Ammon's horn (tissue), 1 donor: ENCODE measurements at places on chromosomes 7 and 10.

DNA sequence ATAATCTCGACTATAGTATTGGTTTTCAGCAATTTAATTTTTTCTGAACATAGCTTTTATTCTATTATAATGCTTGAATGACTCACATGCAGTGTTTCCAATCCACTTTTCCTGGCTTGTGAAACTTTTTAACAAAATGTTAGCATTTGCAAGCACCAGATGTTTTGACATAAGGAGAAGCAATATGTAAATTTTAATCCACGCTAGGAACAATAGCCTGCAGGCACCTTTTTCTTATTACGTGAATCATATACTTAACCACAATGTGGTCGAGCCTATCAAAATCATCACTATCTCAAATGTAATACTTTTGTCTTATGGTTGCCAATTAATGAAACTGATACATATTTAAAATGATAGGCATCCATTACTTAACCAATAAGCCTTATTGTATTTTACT is 97.1 kb downstream of the TFEC start:
- DNase-seq: no peak

- DNase-seq: no peak
Measured at GRCh38 chr10:112801748-112802147, 148.3 kb upstream of the TCF7L2 start.

GRCh38 chr7:10973942-10974911 is 555 bp downstream of the PHF14 start:
- DNase-seq: peak; percentile 20

DNA sequence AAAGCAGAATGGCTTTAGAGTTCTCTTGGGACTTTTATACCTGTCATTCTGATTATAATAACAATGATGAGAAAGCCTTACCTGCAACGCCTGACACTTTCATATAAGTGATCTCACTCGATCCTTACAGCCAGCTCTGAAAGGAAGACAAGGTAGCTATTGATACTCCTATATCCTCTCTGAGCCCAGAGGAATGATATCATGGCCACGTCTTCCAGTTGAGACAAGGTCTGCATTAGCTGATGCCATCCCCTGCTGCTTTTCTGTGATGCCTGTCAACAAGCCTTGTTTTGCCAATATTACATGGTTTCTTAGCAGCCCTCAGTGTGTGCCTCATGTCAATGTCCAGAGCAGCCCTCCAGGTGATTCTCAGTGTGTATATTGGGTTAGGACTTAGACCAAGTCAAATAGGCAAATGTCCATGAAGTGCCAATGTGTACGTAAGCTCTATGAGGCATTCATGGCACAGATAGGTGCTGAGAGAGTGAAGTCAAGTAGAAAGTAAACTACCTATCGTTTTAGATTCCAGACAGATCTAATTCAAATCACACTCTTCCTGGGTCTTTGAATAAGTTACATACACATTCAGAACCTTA is 405.9 kb downstream of the ADRA2A start:
- DNase-seq: no peak

- DNase-seq: no peak
Measured at GRCh38 chr10:70963271-70963670, 74.9 kb upstream of the PCBD1 start.

DNA sequence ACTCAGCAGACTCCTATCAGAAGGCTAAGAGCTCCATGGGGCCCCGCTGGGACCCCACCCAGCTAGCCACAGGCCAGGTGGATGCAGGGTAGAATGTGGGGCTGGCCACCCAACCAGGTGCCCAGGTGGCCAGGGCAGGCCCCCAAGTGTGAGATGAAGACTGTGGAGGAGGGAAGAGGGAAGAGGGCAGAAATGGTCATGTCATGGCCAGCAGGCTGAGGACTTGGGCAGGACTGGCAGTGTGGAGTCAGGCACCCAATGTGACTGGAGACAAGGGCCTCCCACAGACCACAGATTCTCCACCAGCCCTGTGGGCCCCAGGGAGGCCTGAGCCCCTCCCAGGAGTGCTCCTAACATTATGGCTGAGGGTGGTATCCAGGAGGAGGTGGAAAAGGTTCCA is 141.6 kb downstream of the TNS3 start:
- no peak for DNase-seq

DNA sequence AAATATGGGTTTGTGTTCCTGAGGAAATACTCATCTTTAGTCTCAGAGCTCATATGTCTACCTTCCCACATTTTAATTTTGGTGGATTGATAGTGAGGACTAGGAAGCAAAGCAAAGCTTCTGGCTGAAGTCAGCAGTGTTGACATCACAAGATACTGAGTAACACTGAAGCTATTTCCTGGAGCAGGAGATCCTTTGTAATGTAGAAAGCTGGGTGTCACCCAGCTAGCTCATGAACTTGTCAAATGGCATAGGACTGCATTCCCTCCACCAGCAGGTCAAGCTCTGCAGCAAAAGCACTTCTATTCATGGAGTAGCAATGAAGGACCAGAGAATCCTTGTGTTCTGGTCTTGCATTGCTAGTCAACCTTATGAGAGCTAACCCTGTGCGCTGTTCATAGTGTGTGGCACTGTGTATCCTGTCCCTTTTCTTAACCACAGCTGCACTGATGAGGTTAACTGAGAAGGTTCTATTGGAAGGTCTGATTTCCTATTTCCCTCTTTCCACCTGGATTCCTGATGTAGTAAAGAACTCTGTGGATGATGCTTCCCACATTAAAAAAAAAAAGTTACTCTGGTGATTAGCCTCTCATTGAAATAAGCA is 94.8 kb upstream of the ZNF804B start:
- no peak for DNase-seq

GRCh38 chr7:897771-898376 is 21.5 kb downstream of the GET4 start:
- DNase-seq: no peak

- DNase-seq: peak; percentile 81
Measured at GRCh38 chr7:51471210-51471980, 154.8 kb upstream of the COBL start.

DNA sequence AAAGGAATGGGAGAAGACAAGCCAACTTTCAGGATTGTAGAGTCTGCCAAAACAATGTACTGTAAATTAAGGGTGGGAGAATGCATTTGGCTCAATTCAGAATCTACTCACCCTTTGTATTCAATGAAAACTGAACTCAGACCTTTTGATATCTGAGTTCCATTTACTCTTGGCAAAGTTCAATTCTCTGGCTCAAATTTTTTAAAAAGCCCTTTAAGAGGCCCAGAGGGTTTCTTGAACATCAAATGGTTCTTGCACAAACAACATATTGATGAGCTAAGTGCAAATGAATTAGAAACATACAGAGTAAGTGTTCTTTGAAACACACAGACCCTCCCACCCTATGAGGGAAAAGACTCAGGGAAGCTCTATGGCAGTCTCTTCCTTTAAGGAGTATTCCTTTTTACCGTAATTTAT is 5.2 kb upstream of the XPNPEP1 start:
- no peak for DNase-seq

- DNase-seq: no peak
Measured at GRCh38 chr7:88437132-88437531, 130.4 kb upstream of the STEAP4 start.

- DNase-seq: no peak
Measured at GRCh38 chr10:47452495-47453140, 31.3 kb downstream of the ANXA8 start.

- no peak for DNase-seq
Measured at GRCh38 chr7:57437581-57437980, 12.4 kb upstream of the ZNF716 start.

- no peak for DNase-seq
Measured at GRCh38 chr10:103429647-103430046, 22.5 kb downstream of the CALHM2 start.

GRCh38 chr7:80133361-80134114 is 1.1 kb upstream of the GNAI1 start:
- no peak for DNase-seq

DNA sequence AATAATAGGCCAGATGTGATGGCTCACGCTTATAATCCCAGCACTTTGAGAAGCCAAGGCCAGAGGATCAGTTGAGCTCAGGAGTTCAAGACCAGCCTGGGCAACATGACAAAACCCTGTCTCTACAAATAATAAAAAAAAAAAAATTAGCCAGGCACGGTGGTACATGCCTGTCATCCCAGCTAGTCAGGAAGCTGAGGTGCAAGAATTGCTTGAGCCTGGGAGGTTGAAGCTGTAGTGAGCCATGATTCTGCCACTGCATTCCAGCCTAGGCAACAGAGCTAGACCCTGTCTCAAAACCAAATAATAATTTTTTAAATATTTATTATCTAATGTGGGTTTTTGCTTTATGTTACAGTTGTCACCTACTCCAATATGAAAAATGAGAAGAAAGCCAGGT is 178.9 kb downstream of the ADK start:
- no peak for DNase-seq

DNA sequence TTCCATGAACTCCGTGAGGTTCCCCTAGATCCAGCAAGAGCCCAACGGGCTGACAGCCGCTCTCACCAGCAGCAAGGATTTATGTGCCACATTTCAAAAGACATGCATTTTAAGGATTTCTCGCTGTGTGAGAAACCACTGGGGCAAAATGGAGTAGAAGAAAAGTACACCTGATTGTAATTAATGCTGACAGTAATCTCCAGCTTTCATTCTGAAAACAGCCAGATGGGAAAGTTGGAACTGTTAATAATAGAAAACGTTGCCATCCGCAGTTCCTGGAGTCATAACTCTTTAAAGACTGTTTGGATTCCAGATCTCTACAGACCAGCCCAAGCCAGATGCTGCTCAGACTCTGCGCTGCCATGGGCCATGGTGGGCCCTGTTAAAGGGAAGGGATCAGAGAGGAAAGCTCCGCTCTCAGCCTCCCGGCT is 216.9 kb upstream of the GLI3 start:
- no peak for DNase-seq

- no peak for DNase-seq
Measured at GRCh38 chr10:96541921-96542320, 28.2 kb upstream of the TLL2 start.

- DNase-seq: peak; percentile 95
Measured at GRCh38 chr10:70363971-70364771, 18.3 kb downstream of the LRRC20 start.

DNA sequence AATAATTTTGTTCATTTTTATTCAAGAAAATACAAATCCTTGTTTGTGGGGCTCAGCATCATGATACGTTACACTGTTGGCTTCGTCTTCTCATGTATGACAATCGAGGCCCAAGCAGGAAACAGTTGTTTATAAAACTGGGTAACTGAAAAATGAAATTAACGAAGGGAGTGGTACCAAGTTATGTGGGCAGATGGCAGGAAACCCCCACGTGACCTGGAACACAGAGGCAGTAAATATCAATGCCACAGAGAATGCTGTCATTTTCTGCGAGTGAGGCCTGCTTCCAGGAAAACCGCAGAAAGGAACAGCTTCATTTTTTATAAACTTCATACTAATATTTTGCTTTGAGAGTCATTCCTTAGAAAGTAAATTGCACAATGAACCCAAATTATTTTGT is 201.0 kb upstream of the ADARB2 start:
- no peak for DNase-seq

GRCh38 chr7:131797841-131798240 is 241.4 kb upstream of the PODXL start:
- no peak for DNase-seq

DNA sequence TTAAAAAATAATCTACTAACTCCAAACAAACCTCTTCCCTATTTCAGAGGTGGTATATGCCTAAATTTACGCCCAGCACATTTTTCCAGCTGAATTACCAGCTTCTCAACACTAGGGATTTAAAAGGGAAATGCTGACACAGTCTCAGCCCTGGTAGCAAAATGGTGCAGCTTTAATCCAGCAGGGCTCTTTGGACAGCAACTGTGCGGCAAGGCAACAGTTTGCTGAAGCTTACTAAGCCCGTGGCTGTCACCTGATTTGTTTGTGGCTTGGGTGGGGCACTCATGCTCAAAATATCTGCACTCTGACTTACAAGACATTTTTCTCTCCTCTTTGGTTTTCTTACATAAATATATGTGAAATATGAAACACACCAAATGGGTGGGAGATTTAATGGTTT is 206.7 kb downstream of the POU6F2 start:
- DNase-seq: no peak

DNA sequence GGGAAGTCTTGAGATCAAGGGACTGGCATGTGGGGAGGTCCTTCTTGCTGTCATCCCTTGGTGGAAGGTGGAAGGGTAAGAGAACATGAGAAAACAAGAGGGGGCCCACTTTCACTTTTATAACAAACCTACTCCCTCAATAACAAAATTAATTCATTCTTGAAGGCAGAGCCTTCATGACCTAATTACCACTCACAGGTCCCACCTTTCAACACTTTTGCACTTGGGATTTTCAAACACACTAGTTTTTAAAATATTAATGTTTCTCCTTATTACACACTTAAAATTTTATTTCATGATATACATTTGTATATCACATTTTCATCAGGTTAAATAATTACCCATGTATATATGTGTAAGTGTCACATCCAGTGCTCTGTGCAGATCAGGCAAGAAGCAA is 2.0 kb downstream of the ST7 start:
- DNase-seq: no peak

DNA sequence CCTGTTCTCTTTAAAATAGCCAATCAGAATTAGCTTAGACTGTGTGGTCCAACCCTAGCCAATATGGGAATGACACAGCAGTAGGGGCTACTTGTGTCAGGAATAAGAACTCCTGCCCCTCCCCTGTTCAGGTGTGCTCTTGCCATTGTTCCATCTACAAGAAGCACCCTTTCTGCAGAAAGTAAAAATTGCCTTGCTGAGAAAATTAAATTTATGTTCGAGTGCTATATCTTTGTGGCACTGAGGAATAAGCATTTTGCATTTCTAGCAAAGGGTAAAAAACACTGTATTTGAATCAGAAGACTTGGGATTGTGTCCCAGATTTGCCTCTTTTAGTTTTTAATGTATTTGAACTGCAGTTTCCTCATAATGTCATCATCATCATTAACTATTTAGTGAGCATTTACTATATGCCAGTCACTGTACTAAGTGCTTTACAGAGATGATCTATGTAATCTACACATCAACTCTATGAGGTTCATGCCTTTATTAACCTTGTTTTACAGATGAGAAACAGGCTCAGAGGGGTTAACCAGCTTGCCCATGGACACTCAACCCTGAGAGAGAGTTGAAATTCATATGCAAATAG is 28.9 kb upstream of the XRCC2 start:
- DNase-seq: no peak

DNA sequence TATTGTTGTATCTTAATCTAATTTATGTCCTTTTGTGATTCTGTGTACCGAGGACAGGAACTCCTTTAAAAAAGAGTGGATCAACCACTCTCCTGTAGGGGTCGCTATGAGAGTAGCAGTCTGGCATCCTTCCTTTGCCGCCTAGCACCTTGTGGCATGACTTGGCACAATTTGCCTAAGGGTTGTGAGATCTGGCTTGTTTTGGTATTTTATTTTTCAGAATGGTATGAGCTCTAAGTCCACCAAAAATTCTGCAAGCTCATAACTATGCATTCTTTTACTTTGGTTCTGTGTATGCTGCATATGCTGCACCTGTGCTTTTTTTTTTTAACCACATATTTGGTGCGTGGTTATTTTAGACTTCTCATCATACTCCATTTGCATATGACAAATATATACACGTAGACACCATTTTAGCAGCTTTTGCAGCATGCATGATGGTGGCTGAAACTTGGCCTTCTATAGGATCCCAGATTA is 112.8 kb downstream of the CDK14 start:
- DNase-seq: peak; percentile 73

GRCh38 chr10:133131734-133132472 is 28.1 kb upstream of the KNDC1 start:
- DNase-seq: peak; percentile 37
